Subcutaneous preadipocyte (primary cell): ENCODE measurements at places on chromosomes 2 and 18. TPM values are rescaled to one million over a fixed set of nuclear protein-coding genes. Genes with fewer than 3 reads are reported as not detected.

RAB6D gene
- total RNA-seq: under 0.01 TPM in 1 of 2 replicates, not detected in the other

RTP5 gene
- not detected in 2 replicates for total RNA-seq

CUL3 gene
- 41.9 and 53.8 TPM in 2 replicates for total RNA-seq

DSG1 gene
- not detected in 2 replicates for total RNA-seq

BOLL gene
- total RNA-seq: not detected in 2 replicates

LAMA3 gene
- total RNA-seq: 3.9 and 6.6 TPM in 2 replicates

PAX8 gene
- total RNA-seq: 2.9 and 6.6 TPM in 2 replicates

PRSS56 gene
- not detected in 2 replicates for total RNA-seq

RRM2 gene
- 38.2 and 71.6 TPM in 2 replicates for total RNA-seq

RALB gene
- total RNA-seq: 47.5 and 53.6 TPM in 2 replicates

COX7A2L gene
- total RNA-seq: 147 and 160 TPM in 2 replicates

COL5A2 gene
- 186 and 225 TPM in 2 replicates for total RNA-seq

CYP27A1 gene
- total RNA-seq: 0.98 and 3.7 TPM in 2 replicates

COLEC11 gene
- 0.37 and 0.59 TPM in 2 replicates for total RNA-seq
